Stimulated activated CD4-positive, alpha-beta T cell treated with anti-CD3 and anti-CD28 coated beads, Interleukin-12 subunit alpha, Interleukin-12 subunit beta, amount 100 ng/mL, for 4 hours (primary cell): ENCODE measurements at places on chromosomes 7 and 10.

DNA sequence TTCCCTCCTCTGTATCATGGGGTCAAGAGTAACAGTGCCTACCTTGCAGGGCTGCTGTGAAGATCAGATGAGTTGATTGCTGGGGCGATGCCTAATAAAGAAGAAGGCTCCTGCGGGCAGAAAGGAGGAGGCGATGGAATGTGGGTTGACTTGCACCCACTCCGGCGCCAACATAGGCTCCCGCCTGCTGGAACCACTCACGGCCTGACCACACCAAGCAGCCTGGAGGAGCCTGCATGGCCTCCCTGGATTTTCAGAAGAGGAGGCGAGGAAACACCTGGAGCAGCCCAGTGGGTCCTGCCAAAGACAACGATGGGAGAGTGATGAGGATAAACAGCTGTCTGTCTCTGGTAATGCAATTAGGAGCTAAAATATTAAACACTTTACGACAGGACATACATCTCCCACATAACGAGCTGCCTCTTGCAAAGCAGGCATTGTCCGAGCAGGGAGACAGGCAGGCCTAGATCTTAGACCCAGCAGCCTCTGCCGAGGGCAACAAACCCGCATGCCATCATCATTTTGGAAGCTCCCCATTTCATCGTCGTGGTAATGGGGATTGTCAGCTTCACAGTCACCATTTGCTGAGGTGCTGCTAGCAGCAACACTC is 302.9 kb upstream of the ZMIZ1 start:
- DNase-seq = no peak

GRCh38 chr10:14571866-14572507 is 202.7 kb downstream of the FAM107B start:
- DNase-seq = no peak

- DNase-seq = no peak
These were observed 30.4 kb downstream of the MDFIC start for GRCh38 chr7:114952296-114952695.

- DNase-seq = no peak
These were observed 20.5 kb downstream of the NKX6-2 start for GRCh38 chr10:132765435-132765834.

DNA sequence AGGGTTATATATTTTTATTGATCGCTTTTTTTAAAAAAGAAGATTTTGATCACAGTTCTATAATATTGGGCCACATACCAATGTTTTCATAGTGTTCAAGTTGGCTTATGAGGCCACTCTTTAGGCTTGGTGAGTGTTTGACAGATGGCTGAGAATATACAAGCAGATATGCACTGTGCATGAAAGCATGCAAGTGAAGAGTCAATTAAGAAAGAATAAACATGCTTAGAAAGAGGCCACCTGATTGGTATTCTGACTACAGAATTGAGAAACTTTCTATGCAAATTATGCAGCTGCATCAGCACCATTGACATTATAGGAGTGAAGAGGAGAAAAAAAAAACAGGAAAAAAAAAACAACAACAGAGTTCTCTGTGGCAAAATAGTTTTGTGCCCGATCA is 39.9 kb downstream of the CABCOCO1 start:
- no peak for DNase-seq

GRCh38 chr7:96719164-96719563 is 9.5 kb upstream of the SEM1 start:
- no peak for DNase-seq

- DNase-seq = no peak
These were observed 5.3 kb downstream of the CLDN15 start for GRCh38 chr7:101232141-101232850.

GRCh38 chr10:52621635-52622079 is 150.9 kb downstream of the MBL2 start:
- no peak for DNase-seq

DNA sequence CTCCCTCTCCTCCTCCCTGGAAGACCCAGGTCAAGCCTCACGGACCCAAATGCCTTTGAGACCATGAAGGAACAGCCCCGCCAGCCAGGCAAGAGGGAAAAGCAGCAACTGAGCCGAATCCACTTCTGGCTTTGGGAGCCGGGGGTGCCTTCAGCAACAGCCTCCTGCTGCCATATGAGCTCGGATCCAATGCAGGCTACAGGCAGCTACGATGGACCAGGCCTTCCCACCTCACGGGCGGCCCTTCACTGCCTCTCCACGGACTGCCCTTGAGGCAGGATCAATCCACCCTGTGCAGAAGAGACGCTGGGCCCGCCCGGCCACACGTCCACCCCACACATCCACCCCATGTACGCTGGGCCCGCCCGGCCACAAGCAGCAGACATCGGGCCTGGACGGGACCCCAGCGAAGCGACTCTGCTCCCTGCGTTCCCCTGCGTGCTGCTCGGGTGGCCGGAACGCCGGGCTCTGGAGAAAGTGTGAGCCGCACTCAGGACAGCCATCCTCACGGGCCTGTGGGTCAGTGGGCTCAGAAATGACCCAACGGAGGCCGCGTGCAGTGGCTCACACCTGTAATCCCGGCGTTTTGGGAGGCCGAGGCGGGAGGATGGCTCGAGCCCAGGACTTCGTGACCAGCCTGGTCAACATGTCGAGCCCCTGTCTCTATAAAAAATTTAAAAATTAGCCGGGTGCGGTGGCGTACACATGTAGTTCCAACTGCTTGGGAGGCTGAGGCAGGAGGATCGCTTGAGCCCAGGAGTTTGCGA is 82.0 kb downstream of the FOXL3 start:
- DNase-seq = no peak

DNA sequence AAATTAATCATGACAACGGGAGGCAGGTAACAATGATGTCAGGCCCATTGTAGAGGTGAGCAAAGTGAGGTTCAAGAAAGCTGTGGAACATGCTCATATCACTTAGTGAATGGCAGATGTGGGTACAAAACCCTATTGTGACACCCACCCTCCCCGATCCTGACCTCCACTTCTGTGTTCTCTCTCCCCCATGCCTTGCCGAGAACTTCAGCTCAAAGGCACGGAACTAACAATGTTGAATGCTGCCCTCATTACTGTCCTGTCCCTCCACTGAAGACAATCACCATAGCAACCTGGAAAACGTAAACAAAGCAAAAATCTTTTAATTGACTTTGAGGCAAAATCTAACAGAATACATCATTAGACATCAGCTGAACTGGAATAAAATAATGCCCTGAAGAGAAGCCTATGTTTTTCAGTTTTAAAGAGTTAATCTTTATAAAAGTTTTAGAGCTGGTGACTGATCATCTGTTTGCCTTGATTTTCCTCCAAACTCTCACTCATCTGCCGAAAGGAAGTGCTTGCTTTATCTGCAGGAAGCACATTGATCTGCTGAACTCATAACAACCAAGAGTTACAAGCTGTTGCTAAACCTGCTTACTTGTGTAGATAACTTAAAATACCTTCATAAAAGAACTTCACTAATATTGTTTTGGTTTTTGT is 133.6 kb downstream of the CUBN start:
- DNase-seq = no peak

GRCh38 chr7:123797673-123798531 is 47.1 kb upstream of the HYAL4 start:
- DNase-seq = no peak

- no peak for DNase-seq
These were observed 102.0 kb downstream of the LANCL2 start for GRCh38 chr7:55467047-55467593.

- DNase-seq = no peak
These were observed 72.7 kb downstream of the DYNC1I1 start for GRCh38 chr7:95845007-95845406.

- no peak for DNase-seq
These were observed 112.1 kb downstream of the GALNT11 start for GRCh38 chr7:152137476-152138025.

DNA sequence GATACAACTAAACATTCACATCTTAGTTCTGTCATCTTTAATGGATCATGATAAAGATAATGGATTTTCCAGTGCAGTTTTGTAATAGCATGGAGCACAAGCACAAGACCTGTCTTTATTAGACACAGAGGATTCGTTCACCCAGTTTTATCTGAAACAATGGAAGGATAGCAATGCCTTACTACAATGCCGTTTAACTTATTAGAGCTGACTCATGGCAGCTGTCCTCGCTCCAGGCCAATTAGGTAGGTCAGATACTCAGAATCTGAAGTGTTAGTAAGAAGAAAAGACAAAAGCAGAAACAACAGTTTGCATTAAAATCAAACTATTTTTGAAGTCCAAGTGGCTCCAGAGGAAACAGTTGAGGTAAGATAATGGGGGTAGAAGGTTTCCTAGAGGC is 12.8 kb downstream of the OR13A1 start:
- no peak for DNase-seq

- peak; percentile 23 for DNase-seq
These were observed 734 bp downstream of the PTPN12 start for GRCh38 chr7:77537778-77538280.

GRCh38 chr10:68796605-68797004 is 30.7 kb upstream of the STOX1 start:
- DNase-seq = no peak

DNA sequence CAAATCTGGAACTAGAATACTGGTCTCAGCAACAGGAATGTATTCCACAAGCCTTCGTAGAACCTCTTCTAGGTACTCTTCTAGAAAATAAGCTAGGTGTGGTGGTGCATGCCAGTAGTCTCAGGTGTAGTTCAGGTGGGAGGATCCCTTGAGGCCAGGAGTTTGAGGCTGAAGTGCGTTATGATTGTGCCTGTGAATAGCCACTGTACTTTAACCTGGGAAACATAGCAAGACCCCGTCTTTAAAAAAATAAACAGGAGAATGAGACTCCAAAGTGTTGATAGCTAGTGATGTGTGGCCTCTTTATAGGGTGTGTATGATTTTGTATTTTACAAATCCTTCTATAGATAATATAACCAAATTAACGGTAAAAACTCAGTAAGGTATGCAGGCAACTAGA is 1.5 kb upstream of the ZNF775 start:
- DNase-seq = no peak

GRCh38 chr10:65396997-65397396 is 1528.8 kb upstream of the LRRTM3 start:
- DNase-seq = no peak

DNA sequence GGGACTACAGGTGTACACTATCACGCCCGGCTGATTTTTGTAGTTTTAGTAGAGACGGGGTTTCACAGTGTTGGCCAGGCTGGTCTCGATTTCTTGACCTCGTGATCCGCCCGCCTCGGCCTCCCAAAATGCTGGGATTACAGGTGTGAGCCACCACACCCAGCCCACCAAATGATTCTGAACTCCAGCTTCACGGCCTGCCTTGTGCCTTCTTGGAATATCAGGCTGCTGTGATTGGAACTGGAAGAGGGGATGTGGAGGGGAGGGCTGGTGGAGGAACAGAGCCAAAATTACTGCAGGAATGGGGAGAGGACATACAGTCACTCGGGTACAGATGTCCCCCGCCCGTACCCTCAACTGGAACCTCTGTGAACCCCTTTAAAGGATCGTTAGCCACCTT is 268.4 kb downstream of the ACTR3B start:
- DNase-seq = no peak

DNA sequence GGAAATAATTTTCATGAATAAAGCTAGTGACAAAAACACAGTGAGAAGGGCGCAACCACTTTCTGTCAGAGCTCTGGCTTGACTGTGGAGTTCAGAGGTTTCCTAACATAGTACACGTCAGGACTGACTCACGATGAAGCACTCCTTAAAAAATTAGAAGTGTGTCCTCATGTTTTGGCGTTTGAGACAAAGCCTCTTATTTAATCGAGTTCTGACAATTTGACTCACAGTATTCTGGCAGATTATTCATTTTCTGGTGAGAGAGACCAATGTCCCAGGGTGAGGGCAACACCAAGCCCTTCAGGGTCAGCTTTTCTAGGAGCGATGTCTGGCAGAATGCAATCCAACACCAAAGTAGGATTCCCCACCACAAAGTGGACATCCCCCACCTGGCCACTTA is 108.7 kb downstream of the DIP2C start:
- DNase-seq = no peak

DNA sequence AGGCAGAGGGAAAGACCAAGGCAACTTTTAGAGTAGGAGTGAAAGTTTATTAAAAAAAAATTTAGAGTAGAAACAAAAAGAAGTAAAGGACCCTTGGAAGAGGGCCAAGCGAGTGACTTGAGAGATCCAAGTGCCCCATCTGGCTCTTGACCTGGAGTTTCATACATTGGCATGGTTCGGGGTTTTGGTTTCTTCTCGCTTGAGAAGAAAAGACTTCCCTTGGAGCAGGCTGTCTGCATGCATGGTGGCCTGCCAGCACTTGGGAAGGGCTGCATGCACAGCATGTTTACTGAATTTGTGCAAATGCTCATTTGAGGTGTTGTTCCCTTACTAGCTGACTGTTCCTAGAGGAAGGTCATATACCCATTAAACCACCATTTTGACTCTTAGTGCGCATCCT is 8.8 kb upstream of the ADO start:
- DNase-seq = no peak

DNA sequence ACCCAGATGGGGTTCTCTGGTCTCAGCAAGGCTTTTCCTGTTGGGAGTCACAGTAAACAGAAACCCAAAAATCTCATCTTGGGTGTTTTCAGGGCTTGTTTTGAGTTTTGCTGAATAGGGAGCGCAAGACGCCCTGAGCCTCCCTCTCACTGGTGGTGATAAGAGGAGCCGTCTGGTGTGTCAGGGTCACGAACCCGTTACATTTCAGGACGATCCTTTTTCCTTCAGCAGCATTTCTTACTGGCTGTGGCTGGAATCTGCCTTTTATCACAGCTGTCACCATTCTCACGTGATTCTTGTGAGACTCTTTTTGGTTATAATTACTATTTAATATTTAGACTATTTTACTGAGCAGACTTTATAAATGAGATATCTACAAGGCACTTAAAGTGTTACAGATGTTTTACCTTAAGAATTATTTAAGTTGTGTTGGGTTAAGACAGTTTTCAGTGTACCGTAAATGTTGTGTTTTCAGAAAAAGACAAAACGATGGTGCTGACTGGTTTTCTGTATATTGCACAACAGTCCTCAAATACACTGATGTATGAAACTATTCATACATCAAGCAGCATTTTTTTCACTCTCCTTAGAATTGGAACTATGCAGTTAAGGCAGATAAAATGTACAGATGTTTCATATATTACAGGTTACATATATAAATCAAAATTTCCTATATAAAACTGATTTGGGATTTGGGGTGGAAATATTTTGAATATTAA is 2.2 kb upstream of the GET4 start:
- no peak for DNase-seq

DNA sequence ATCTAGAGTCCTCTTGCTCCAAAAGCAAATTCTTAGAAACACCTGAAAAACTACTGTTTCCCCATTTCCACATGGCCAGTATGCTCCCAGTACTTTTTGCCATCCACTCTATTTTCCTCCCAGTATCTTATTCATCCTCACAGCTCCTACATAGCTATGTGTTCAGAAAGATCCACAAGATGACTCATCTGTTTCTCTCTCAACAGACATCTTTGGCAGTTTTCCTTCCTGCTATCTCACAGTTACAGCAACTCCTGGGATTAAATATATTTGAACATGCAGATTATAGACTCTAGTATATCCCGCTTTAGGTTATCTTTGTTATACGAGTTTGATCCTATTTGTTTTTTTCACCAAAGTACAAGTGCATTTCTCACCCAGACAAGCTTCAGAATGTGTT is 675.6 kb upstream of the POT1 start:
- DNase-seq = no peak

- no peak for DNase-seq
These were observed 313.4 kb downstream of the CXCL12 start for GRCh38 chr10:44071479-44071878.

GRCh38 chr7:100034871-100035510 is 14.6 kb upstream of the ZSCAN21 start:
- DNase-seq = no peak
